ENCODE measurements at places on chromosomes 1 and 21. TPM values are rescaled to one million over a fixed set of nuclear protein-coding genes. Genes with fewer than 3 reads are reported as not detected.

DNA sequence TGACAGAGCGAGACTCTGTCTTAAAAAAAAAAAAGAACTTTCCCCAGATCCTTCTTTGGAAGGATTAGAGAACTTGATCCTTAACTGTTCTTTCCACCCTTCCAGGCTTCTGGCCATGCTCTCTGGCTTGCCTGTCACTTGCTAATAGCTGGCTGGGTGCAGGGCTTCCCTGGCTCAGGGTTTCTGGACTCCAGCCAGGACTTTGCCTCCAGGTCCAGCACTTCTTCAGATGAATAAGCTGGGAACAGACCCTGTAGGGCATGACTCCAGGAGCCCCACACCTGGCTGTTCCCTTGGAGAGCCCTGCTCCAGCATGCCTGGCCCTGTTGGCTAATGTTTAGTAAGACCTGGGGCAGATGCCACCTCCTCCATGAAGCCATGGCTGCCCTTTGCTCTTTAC, 3.3 kb upstream of the NT5C1A start:
- DNase-seq: no peak

CHODL gene
- total RNA-seq: 0.53 TPM

C1QB gene
- not detected for total RNA-seq

DNA sequence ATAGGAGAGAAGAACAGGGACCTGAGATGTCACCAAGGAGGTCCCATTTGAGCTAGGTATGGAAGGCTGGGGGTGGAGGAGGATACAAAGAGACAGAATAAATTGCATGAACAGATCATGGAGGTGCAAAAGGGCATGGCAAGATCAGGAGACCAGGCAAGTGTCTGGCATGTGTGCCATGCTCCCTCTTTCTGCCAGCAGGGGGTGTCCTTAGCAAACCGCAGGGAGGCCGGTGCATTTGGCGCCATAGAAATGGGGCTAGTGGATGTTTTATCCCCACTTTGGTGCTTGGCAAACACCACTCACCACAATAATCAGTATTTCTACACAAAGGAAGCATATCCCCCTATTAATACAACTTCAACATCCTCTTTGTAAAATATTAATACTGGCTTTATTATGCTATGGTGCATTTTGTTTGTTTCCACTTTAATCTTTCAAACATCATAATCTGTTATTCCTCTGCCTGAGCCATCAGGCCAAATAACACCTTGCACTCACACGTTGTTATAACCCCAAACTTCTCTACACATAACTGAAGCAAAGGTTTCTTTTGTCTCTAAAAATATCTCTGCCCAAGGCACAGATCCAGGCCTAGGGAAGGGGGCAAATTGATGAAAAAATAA, 25.9 kb downstream of the S100A6 start:
- DNase-seq: no peak

DNA sequence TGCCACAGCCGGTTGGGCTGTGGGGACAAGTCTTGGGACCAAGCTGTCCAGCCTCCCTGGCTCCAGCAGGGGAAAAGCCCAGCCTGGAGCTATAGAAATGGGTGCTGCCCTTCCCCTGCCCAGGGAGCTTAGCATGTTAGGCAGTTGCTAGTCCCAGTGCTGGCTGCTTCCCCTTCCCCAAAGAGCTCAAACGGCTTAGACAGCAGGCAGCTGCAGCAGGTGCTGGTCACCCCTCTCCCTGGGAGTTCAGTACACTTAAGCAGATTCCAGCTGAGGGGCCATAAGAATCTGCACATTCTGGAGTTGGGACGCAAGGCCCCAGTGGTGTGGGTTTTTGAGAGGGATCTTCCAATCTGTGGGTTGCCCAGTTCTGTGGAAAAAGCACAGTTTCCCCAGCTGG, 11.1 kb upstream of the REG4 start:
- no peak for DNase-seq

DNA sequence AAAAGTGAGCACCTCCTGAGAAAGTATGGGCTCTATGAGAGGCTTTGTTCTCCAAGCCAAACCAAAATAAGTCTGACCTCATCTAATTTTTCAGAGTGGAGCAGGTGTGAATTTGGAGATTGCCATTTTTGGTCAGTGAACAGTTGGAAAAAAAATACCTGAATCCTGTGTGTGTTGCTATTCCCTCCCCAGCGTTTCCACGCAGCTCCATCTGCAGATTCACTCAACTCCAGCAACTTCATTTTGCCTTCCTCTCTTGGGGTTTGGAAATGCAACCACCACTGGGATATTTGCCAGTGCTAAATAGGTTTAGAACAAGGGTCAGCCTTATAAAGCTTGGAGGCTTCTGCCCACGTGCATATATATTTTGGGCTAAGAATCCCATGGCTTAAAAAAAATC, 11.2 kb downstream of the CASQ2 start:
- no peak for DNase-seq

RUNX3 gene
- not detected for total RNA-seq

DNA sequence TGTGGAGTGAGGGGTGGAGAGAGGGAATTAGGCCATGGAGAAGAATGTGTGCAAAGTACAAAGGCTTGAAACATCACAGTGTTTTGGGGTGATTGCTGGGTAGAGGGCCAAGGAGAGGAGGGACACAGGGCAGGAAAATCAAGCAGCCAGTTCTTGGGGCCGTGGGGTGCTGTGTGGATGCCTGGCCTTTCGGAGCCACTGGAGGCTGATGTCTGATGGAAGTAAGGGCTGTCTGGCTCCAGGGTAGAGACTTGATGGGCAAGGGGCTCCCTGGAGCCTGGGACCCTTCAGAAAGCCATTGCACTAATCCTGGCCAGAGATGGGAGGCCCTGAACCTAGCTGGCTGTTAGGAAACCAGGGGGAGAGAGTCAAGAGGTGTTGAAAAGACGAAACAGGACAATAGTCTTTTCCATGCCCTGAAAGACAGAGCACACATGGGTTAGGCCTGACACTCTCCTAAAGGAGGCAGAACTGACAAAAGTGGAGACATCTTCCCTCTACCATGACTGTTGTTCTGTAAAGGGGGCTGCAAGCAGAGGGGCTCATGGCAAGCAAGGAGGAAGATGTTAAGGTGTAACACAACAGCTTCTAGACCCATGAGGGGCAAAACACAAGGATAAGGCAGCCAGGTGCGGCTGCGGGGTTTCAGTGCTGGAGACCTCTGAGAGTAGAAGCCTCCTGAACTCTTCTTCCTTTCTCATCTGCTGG, 21.0 kb downstream of the ATF3 start:
- DNase-seq: no peak

DNA sequence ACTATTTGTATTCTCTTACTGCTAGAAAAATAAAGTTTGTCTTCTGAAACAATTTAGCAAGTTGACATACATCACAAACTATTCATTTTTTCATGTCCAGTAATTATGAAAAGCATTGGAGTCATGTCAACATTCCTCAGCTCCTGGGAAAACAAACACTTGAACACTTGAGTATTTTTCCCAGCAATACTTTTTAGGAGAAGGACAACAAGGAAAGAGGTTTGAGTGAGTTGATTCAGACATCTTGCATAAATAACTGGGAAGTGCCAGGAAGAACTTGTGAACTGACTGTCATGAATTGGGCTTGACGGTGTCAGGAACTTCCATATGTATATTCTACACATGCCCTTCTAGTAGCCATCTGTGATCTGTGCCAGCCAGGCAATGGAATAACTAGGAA, 195.6 kb downstream of the HMCN1 start:
- no peak for DNase-seq

DNA sequence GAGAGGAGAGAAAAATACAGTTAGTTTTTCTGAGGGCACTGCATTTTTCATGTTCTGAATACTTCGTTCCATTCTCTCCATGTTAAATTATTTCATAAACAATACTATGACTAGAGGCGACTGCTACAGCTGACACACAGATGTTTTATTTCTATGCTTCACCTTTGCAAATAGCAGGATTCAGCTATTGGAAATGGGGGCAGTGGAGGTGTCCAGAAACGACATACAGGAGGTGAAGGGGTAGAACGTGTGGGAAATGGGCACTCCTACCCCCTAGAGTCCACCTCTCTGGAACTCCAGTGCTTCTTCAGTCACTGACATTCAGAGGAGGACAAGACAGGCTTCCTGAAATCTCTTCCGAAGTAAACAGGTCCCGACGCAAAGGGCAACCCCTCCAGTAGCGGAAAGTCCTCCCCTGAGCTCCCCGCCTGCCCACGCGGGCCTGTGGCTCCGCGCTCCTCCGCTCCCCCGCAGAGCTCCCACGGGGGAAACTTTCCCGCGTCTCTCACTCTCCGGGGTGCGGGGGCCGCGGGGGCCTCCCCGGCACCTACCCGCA, 480 bp downstream of the DPYD start:
- DNase-seq: no peak

DNA sequence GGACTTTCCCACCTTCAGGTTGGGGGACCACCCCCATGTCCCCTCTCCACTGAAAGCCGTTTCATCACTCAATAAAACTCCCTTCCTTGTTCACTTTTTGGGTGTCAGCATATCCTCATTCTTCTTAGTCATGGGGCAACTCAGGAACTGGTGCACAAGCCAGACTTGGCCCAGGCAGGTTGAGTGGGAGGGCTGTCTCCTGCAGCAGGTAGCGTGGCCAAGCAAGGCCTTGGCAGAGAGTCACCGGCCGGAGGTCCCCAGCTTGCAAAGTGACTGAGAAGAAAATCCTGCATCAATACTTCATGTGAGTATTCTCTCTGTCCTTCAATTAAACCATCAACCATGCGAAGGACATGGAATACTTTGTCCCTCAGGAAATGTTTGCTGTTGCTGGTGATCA, 148.9 kb downstream of the RHOU start:
- no peak for DNase-seq

ARHGEF11 gene
- total RNA-seq: 25.2 TPM

DNA sequence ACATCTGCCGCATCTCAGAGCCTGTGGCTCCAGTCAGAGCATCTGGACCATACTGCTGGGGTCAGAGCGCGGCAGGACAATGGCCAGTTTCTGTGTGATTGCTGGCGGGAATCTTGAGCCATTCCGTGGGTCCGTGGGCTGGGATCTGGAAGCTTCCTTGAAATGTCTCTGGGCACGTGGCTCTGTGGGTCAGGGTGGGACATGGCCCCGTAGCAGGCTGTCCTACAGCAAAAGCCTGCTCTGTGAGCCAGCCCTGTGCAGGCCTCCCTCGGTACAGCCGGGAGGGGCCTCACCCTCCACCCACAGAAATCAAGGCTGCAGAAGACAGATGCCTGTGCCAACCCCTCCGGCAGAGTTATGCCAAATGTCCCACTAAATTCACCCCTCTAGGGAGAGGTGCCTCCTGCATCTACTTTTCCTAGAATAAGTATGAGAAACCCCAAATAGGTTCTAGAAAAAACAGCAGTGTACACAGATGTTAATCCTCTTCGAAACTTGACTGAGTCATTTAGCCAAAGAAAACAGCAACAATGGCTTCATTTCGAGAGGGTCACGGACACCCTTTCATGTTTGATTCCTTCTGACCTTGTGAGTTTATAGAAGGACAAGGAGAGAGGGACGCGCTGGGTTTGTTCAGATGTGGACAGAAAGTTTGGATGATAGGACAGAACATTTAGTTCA, 27.8 kb downstream of the COL18A1 start:
- no peak for DNase-seq
